NCI-H2081 (cell line): ENCODE measurements at places on chromosomes 7 and 10.
A peak's percentile ranks its signal among the peaks of the same experiment; 100 is the strongest.

- no peak for DNase-seq
Observed at GRCh38 chr7:157932498-157933218, 595.9 kb downstream of the DNAJB6 start.

- DNase-seq: peak; percentile 21
Observed at GRCh38 chr10:119871881-119872609, 598 bp downstream of the MCMBP start.

DNA sequence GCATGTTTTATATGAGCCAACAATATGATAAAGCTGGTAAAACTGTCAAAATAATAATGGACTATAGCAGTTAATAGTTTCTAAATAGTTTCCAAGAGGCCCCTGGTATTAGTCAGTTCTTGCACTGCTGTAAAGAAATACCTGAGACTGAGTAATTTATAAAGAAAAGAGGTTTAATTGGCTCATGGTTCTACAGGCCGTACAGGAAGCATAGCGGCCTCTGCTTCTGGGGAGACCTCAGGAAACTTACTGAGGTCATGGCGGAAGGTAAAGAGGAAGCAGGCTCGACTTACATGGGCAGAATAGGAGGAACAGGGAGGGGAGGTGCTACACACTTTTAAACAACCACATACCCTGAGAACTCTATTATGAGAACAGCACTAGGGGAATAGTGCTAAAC, 104.6 kb downstream of the PPP1R9A start:
- DNase-seq: no peak

DNA sequence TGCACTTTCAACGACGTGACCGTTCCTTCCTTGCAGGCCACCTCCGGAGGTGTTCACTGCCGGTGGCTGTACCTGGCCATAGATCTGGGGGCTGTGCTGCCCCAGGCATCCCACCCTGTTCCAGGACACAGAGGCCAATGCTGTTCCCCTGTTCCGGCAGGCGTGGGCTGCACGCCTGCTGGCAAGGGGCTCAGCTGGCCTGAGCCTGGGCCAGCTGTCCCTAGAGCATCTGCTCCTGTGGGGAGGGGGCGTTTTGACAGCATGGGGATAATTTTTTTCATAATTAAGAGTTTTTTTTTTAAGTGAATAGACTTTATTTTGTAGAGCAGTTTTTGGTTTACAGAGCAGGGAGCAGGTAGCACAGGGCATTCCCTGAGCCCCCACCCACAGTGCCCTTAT, 28.8 kb downstream of the PWWP2B start:
- no peak for DNase-seq

DNA sequence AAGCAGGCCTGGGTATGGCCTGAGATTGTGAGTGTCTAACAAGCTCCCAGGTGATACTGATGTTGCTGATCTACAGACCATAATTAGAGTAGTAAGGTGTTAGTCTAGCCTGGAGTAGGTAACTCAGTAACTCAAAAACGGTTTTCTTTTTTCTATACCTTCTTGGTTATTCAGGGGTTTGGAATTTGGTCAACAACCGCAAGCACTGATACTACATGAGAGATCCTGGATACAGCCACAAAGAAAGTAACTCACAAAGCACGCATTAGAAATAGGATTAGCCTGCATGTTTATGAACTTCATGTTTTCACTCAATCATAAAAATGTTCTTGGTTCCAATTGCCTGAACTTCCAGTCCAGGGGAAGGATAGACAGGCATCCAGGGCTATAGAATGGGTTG, 803.5 kb downstream of the MAGI2 start:
- DNase-seq: no peak

- DNase-seq: no peak
Observed at GRCh38 chr7:34839645-34840044, 181.6 kb downstream of the NPSR1 start.

DNA sequence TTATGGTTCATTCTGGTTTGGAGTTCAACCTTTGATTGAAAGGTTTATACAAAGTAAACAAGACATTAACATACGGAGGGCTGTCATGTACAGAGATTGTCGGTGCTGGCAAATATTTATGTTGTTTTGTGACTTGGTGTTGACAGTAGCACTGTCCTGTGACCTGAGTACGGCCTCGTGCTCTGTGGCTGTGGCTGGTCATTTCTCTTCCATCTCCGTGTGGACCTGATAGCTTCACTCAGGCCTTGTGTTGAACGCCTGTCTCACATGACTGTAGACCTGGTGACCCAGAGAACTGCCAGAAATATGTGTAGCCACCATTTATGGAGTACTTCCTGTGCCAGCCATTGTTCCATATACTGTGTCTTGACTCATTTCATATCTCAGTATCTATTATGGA, 311.6 kb downstream of the CCDC3 start:
- peak; percentile 50 for DNase-seq

GRCh38 chr7:132472463-132473120, 103.7 kb downstream of the PLXNA4 start:
- no peak for DNase-seq

DNA sequence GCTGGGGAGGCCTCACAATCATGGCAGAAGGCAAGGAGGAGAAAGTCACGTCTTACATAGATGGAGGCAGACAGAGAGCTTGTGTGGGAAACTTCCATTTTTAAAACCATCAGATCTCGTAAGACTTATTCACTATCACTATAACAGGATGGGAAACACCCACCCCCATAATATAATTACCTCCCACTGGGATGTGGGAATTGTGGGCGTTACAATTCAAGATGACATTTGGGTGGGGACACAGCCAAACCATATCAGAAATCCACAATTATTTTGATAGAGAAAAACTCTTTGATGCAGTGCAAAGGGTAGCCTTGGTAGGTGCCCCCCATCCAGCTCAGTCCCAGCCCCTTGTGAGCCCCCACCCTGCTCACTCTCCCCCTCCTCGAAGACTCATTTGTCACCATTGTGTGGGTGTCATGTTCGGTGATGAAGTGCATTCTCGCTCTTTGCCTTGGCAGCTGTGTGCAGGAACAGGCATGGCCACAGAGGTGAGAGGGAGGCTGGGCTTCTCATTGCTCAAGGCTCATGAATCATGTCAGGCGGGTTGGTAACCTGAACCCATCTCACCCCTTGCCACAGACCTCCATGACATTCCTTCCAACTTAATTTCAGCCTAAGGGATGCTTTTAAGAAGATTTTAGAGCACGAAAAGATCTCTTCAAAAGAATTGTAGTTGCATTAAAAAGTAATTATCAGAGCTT, 75.9 kb downstream of the BUB3 start:
- no peak for DNase-seq

- DNase-seq: no peak
Observed at GRCh38 chr10:85810674-85811073, 555.9 kb downstream of the GRID1 start.

DNA sequence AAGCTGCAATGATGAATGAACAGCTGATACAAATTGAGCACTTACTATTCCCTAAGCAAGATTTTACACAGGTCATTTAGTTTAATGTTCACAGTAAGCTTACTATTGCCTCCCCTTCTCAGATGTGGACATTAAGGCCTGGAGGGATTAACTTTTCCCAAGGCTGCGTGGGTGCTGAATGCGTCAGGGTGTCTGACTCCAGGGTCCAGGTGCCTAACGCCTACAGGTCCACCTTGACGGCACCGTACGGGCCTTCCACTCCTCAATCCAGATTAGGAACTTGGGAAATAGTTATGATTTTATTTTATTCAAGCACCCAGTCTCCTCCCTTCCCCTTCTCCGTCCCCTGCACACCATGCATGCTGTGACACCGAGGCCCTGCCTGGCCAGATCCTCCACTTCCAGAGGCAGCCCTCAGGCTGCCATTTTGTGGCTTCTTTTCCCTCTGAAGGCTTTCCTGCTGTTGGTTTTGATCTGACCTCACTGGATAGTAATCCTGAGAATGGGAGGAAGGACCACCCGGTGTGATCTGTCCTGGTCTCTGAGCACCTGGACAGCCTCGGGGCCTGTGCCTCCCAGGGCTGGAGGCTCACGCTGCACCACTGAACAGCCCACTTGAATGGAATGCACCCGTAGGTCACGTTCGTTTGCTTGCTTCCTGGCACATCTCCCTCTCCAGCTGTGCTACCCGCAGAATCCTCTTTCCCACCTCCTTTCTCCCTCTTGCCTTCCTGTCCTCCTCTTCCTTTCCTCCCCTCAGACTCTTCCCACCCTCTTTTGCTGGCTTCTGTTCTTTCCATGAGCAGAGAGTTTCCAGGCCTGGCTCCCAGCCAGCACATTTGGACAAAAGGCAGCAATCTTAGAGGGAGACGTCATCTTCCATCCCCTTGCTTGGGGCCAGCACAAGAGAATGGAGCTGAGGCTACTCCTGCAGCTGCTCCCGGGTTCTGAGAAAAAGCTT, 14.4 kb downstream of the DENND2A start:
- DNase-seq: peak; percentile 37

DNA sequence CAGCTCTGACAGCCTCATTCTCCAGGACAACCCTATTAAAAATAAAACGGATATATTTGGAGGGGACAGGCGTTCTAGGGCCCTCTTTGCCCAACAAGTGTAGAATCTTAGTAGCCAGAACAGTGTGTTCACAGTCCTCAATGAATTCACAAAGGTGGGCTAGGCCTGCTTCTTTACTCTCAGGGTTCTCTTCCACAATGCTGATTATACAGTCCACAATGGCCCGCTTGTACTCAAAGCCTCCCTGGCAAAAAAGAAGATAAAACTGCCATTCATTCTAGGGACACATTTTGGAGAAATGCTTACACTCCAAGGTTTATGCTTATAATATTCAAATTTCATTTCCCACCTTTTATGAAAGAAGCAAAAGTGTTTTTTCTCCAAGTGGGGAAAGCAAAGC, 62.6 kb downstream of the MEST start:
- DNase-seq: no peak

DNA sequence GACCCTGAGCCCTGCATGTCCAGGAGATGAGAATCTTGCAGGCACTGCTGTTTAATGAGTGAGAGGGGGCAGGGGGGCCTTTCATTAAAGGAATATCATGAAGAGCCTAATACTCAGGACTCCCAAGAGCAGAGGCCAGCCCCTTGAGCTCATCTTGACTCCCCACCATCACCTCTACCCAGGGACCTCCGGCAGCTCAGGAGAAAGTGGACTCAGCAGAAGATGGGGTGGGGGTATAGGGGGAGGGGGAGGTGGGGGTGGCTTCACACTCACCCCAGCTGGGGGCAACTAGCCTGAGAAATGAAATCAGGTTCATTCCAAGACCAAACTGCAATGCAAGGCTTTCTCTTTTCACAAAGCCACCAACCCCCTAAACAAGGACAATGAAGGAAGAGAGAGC, 575.6 kb upstream of the MKI67 start:
- no peak for DNase-seq

GRCh38 chr7:98354511-98355249, 46.2 kb downstream of the BAIAP2L1 start:
- no peak for DNase-seq

GRCh38 chr7:127666602-127667001, 14.6 kb downstream of the SND1 start:
- DNase-seq: no peak

DNA sequence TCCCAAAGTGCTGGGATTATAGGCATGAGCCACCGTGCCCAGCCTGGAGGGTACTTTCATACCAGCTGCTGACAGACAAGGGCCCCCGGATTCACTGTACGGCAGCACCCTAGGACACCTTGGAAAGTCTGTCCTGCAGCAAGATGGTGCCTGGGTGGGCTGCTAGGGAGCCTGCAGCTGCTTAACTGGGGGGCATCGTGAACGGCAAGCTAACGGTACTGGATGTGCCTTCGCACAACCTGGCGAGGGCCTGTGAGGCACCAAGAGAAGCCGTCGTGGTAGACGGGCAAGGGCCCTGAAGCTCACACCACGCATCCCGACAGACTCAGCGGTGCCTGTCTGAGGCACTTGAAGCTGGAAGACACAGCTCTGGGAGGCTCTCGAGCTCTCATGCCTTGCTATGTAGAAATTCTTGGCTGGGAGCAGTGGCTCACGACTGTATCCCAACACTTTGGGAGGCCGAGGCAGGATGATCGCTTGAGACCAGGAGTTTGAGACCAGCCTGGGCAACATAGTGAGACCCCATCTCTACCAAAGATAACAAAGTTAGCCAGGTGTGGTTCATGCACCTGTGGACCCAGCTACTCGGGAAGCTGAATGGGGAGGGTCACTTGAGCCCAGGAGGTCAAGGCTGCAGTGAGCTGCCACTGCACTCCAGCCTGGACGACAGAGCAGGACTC, 9.4 kb downstream of the BRAT1 start:
- DNase-seq: no peak

DNA sequence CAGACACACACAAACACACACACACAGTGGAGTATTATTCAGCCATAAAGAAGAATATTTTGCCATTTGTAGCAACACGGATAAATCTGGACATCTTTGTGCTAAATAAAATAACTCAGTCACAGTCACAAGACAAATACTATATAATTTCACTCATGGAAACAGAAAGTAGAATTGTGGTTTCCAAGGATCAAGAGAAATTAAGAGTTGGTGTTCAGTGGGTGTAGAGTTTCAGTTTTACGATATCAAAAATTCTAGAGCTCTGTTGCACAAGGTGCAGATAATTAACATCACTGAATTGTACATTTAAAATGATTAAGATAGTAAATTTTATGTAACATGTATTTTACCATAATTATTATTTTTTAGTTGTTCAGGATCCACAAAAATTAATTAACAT, 1235.0 kb downstream of the XPNPEP1 start:
- no peak for DNase-seq

GRCh38 chr10:30481603-30482002, 47.6 kb downstream of the MAP3K8 start:
- DNase-seq: no peak

DNA sequence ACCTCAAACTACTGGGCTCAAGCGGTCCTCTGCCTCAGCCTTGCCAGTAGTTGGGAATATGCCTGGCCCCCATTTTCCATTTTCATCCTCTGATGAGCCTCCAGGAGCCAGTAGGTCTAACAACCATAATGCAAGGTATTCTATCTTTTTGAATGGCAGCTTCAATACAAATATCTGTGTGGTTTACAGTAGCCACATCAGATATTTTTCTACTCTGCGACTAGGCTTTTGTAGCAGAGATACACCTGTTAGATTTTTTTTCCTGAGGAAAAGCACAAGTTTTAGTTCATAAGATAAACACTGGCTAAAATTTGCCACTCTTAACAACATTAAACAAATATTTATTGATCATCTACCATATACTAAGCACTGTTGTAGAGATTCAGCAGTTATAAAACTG, 3.9 kb upstream of the GLCCI1 start:
- no peak for DNase-seq

DNA sequence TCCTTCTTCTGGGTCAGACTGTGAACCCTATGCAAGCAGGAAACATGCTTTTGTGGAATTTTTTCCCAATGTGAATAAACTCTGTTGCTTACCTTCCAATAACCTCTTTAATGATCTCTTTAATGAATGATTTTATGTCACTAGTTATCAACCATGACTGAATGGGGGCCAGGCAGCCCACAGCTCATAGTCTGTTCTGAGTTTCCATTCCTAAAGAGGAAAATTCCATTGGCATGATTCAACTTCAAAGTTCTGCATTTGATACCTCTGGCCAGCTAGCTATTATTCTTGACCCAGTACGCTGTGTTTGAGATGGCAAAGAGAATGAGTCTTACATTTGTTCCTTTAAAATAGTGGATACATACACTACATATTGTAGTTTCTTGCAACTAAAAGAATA, 867.8 kb upstream of the CELF2 start:
- no peak for DNase-seq

- DNase-seq: no peak
Observed at GRCh38 chr7:105611856-105612775, 30.8 kb upstream of the EFCAB10 start.

- no peak for DNase-seq
Observed at GRCh38 chr7:146314962-146315361, 198.4 kb downstream of the CNTNAP2 start.

GRCh38 chr7:148911626-148912025, 27.5 kb upstream of the EZH2 start:
- no peak for DNase-seq
